ENCODE measurements at places on chromosomes 16 and 17. TPM values are rescaled to one million over a fixed set of nuclear protein-coding genes. Genes with fewer than 3 reads are reported as not detected.

ADAD2 gene
- not detected for total RNA-seq

CACNA1G gene
- 3.8 TPM for total RNA-seq

KRTAP4-5 gene
- total RNA-seq, result not detected

OTOP2 gene
- total RNA-seq, result 0.11 TPM

KRTAP3-1 gene
- total RNA-seq, result not detected

MSLN gene
- total RNA-seq, result 3.1 TPM

KRT15 gene
- 4.1 TPM for total RNA-seq

TCAP gene
- 1.0 TPM for total RNA-seq

SDR42E2 gene
- not detected for total RNA-seq

JPT2 gene
- 163 TPM for total RNA-seq

CTRB1 gene
- not detected for total RNA-seq

CRYM gene
- 1.9 TPM for total RNA-seq

CTF1 gene
- 0.09 TPM for total RNA-seq

TSNAXIP1 gene
- 0.34 TPM for total RNA-seq

KRT24 gene
- not detected for total RNA-seq

CRYBA1 gene
- total RNA-seq, result not detected

CDH1 gene
- 3.7 TPM for total RNA-seq

IKZF3 gene
- total RNA-seq, result not detected

RAC3 gene
- 40.1 TPM for total RNA-seq

ITGB3 gene
- 3.5 TPM for total RNA-seq

MPP3 gene
- 17.4 TPM for total RNA-seq

TEKT5 gene
- total RNA-seq, result not detected

CLEC18A gene
- total RNA-seq, result 0.07 TPM

KRT40 gene
- not detected for total RNA-seq

CD19 gene
- not detected for total RNA-seq

NPIPA8 gene
- 0.31 TPM for total RNA-seq

TP53TG3B gene
- not detected for total RNA-seq

KRTAP9-4 gene
- total RNA-seq, result not detected

Data from A549 treated with RU486 at 1 μM for 4 hours (cell line).